Activated naive CD4-positive, alpha-beta T cell treated with anti-CD3 and anti-CD28 coated beads for 36 hours (primary cell): ENCODE measurements at places on chromosomes 11 and 22. TPM values are rescaled to one million over a fixed set of nuclear protein-coding genes. Genes with fewer than 3 reads are reported as not detected.

DNA sequence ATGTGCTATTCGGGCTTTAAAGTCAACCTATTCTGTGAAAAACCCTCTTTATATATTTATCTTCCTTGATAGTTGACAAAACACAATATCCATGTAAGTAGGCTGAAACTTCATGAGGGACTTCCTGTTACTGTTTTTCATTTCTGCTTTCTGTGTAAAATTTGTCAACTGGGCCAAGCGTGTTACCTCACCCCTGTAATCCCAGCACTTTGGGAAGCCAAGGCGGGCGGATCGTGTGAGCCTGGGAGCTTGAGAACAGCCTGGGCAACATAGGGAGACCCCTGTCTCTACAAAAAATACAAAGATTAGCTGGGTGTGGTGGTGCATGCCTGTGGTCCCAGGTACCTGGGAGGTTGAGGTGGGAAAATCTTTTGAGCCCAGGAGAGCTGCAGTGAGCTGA is 66.5 kb upstream of the SLC25A18 start:
- H3K4me3 ChIP-seq: no peak overlapping the region
- no peak overlapping the region for H3K27ac ChIP-seq
- H3K36me3 ChIP-seq: no peaks in the 10 kb centered on the region
- DNase-seq: no peak
- H3K4me1 ChIP-seq: no peaks in the 10 kb centered on the region

DNA sequence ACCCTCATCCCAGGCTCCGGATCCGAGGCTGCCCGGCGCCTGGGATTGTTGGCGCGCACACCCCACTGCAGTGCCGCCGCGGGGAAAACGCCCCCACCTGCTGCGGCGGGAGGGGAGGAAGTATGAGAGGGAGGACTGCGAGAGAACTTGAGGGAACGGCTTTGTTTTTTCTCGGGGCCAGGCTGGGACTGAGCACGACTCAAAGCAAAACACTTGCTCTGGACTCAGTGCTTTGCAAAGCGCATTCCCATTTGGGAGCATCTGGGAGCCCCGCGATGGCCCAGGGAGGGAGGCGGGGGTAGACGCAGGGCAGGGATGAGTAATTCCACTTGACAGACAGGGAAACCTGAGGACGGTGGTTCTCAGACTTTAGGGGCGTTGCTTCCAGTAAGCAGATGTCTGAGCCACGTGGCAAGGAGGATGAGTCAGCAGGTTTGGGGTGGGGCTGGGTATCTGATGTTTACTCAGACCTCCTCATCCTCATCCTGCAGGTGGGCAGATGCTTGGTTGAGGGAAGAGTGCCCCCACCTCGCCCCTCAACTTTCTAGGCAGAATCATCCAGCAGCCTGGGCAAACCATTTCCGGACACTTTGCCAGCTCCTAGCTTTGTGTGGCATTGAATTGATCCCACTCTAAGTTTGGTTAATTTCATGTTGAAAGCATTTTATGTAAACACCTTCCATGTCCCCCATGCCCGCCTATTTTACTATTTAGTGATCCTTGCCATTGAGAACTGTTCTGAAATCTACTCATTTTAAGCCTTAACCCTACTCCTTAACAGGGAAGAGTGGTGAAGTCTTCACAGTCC is 1.5 kb downstream of the MIAT start:
- peak; percentile 95 for DNase-seq
- H3K27me3 ChIP-seq: peaks cover 2% of the 10 kb centered on the region
- peak overlapping the region; percentile 90 for H3K4me3 ChIP-seq

- DNase-seq: no peak
- no peak overlapping the region for H3K27ac ChIP-seq
- H3K27me3 ChIP-seq: no peaks in the 10 kb centered on the region
- no peaks in the 10 kb centered on the region for H3K36me3 ChIP-seq
Observed at GRCh38 chr22:35686298-35686697, 31.4 kb upstream of the APOL5 start.

DNA sequence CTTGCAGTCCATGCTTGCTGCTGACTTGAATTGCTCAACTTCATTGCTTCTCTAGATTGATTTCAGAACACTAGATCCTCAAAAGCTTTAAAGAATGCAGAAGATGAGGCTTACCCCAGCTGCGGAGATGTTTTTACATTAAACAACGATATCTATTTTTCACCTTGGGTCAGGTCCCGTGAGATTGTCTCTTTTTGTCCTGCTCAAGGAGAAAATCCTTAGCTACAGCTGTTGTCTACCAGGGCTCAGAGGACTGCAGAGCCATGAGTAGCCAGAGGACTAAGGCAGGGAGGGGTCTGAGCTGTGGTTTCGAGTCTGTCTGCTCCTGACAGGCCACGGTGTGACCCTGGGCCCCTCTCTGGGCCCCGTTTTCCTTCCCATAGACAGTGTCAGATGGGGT is 51.4 kb downstream of the PKNOX2 start:
- H3K4me1 ChIP-seq: no peaks in the 10 kb centered on the region
- no peak overlapping the region for H3K27ac ChIP-seq
- H3K36me3 ChIP-seq: no peaks in the 10 kb centered on the region
- no peak for DNase-seq
- no peak overlapping the region for H3K4me3 ChIP-seq

- no peaks in the 10 kb centered on the region for H3K36me3 ChIP-seq
- peaks cover 6% of the 10 kb centered on the region for H3K4me1 ChIP-seq
Observed at GRCh38 chr11:85844439-85845123, 10.6 kb upstream of the CCDC83 start.

GRCh38 chr11:131522851-131523250 is 152.4 kb downstream of the NTM start:
- H3K27me3 ChIP-seq: peaks cover 2% of the 10 kb centered on the region
- no peak for DNase-seq
- H3K27ac ChIP-seq: no peak overlapping the region
- no peaks in the 10 kb centered on the region for H3K36me3 ChIP-seq

- peaks cover 4% of the 10 kb centered on the region for H3K27me3 ChIP-seq
- no peak overlapping the region for H3K4me3 ChIP-seq
- peak; percentile 47 for DNase-seq
- peaks cover 2% of the 10 kb centered on the region for H3K4me1 ChIP-seq
- H3K27ac ChIP-seq: peak overlapping the region; percentile 74
Observed at GRCh38 chr11:60563553-60564235, 48.5 kb downstream of the MS4A13 start.

DNA sequence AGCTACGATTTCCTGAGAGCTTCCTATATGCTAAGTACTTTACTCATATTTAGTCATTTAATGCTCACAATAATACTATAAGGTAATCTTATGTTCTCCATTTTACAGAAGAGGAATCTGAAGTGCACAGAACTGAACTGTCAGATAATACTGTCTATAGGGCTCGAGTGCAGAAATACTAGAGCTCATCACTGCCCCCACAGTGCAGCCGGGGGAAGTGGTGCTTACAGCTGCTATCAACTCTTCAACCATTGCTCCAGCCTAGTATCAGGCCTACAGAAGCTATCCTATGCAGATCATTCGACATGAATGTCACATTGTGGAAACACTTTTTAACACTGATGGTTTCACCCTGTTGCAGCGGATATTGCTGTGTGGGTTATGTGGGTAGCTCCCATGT is 929.9 kb downstream of the NTM start:
- no peak overlapping the region for H3K27ac ChIP-seq
- no peak for DNase-seq
- H3K36me3 ChIP-seq: no peaks in the 10 kb centered on the region
- peaks cover 2% of the 10 kb centered on the region for H3K27me3 ChIP-seq
- H3K4me3 ChIP-seq: no peak overlapping the region

DNA sequence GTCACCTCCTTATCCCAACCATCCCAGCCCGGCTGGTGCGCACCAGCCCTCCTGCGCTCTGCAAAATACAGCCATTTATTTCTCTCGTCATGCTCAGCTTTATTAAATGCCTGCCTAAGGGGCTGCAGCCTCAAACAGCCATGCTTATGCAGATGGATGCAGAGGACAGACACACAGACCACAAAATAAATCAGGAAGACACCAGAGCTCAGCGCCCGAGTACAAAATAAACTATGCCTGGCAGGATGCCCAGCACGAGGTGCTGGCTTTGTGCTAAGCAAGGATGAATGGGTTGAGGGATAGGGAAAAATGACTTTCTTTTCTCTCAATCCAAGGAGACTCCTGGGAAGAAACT is 70.5 kb downstream of the RPUSD4 start:
- H3K4me3 ChIP-seq: no peak overlapping the region
- DNase-seq: no peak
- peaks cover 10% of the 10 kb centered on the region for H3K27me3 ChIP-seq
- H3K4me1 ChIP-seq: no peaks in the 10 kb centered on the region
- H3K27ac ChIP-seq: no peak overlapping the region

DNA sequence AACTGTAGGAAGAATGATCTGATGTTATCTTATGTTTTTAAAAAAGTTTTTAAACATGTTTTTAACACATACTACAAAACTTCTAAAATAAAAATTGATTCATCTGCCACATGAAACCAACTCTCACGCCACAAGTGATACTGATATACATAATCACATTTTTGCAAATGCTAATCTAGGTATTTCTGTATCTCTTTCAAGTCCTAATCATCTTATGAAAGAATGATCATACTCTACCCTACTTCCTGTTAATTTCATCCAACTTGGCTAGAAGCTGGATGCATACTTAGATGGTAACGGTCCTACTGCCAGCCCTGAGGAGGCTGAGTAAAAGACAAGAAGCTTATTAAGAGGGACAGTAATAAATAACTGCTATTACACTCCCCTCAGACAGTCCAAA is 19.2 kb downstream of the THAP12 start:
- H3K27ac ChIP-seq: no peak overlapping the region
- H3K36me3 ChIP-seq: peaks cover 30% of the 10 kb centered on the region
- no peak for DNase-seq
- peaks cover 20% of the 10 kb centered on the region for H3K4me1 ChIP-seq
- no peaks in the 10 kb centered on the region for H3K27me3 ChIP-seq

DNA sequence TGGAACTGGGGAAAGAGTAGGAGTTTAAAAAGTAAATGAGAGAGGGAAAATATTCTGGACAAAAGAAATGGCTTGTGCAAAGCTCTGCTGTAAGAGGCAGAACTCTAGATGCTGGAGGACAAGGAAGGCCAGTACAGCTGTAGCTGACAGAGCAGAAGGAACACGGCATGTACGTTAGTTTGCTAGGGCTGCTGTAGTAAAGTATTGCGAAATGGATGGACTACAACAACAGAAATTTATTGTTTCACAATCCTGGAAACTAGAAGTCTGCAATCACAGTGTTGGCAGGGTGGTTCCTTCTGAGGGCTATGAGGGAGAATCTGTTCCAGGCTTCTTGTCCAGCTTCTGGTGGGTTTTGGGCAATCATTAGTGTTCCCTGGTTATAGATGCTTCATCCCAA is 454.4 kb downstream of the NTM start:
- H3K4me3 ChIP-seq: no peak overlapping the region
- H3K27me3 ChIP-seq: no peaks in the 10 kb centered on the region
- no peak overlapping the region for H3K27ac ChIP-seq
- H3K36me3 ChIP-seq: no peaks in the 10 kb centered on the region

DNA sequence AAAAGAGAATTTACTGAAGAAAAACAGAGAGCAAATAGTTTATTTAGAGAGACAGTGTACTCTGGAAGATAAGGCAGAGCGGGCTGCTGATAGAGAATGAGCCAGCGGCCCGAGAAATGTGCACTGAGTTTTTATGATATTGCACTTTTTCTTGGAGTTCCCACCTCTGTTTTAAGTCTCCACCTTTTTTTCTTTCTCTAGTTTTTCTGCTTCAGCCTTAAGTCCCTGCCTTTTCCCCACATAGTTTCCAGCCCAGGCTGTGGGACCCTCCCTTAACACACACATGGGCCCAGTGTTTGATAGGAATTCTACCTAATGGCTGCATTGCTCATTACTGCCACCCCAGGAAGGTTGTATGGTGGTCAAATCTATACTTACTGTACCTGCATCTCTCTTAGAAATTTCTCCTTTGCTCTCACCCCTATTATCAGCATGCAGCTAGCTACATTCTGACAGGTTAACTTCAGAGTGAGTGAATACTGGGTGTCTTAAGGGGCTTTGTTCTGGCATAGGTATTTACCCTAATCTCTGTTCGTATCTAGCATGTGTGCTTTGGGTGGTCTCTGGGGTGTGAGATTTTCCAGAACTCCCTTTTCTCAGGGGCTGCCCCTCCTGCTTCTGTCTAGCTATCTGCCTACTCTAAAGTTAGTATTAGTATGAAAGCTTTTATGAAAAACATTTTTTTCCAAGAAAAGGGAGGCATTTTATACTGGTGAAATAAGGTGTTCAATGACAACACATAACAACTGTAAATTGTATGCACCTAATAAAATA is 127.3 kb upstream of the TOP3B start:
- H3K4me3 ChIP-seq: no peak overlapping the region
- no peak for DNase-seq
- H3K36me3 ChIP-seq: no peaks in the 10 kb centered on the region
- no peak overlapping the region for H3K27ac ChIP-seq
- H3K27me3 ChIP-seq: no peaks in the 10 kb centered on the region
- H3K4me1 ChIP-seq: peaks cover 13% of the 10 kb centered on the region

- H3K4me3 ChIP-seq: no peak overlapping the region
- no peaks in the 10 kb centered on the region for H3K36me3 ChIP-seq
- H3K27ac ChIP-seq: no peak overlapping the region
- no peaks in the 10 kb centered on the region for H3K4me1 ChIP-seq
- DNase-seq: no peak
- no peaks in the 10 kb centered on the region for H3K27me3 ChIP-seq
Observed at GRCh38 chr11:81253244-81253643, 1480.4 kb downstream of the FAM181B start.

GRCh38 chr11:92972248-92972647 is 2.8 kb downstream of the MTNR1B start:
- peaks cover 26% of the 10 kb centered on the region for H3K27me3 ChIP-seq
- DNase-seq: no peak
- no peaks in the 10 kb centered on the region for H3K36me3 ChIP-seq
- no peak overlapping the region for H3K4me3 ChIP-seq
- no peak overlapping the region for H3K27ac ChIP-seq

CRYBB2 gene
- total RNA-seq: not detected

B4GALNT4 gene
- 4.1 TPM for total RNA-seq

BTG4 gene
- not detected for total RNA-seq

APOL3 gene
- total RNA-seq: 37.8 TPM

RNF215 gene
- 3.9 TPM for total RNA-seq

PRR33 gene
- 0.07 TPM for total RNA-seq

OR2AG2 gene
- total RNA-seq: not detected

TYR gene
- total RNA-seq: not detected

SLC16A8 gene
- total RNA-seq: not detected
